HTR-8/SVneo (cell line): ENCODE measurements at places on chromosomes 12 and 14.

DNA sequence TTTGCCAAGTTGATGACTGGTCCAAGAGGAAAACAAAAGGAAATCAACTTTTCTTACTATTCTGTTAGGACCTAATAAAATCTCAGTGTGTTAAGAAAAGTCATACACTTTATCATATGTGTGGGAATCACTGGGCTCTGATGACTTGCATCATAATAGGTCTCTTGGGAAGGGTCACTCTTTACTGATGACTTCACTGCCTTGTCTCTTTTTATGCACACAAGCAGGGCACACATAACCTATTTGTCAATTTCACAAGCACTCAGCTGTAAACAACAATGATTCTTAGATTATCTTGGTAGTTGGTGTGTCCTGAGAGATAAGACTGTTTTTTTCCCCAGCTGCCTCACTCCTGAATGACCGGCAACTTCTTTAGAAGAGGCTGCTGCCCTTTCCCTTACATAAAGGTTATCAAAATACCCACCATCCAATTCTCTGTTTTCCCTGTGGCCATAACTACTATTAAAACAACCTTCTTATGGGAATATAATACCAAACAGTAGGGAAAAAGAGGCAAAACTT lies 50.9 kb upstream of the INSM2 start:
- no peak for DNase-seq

DNA sequence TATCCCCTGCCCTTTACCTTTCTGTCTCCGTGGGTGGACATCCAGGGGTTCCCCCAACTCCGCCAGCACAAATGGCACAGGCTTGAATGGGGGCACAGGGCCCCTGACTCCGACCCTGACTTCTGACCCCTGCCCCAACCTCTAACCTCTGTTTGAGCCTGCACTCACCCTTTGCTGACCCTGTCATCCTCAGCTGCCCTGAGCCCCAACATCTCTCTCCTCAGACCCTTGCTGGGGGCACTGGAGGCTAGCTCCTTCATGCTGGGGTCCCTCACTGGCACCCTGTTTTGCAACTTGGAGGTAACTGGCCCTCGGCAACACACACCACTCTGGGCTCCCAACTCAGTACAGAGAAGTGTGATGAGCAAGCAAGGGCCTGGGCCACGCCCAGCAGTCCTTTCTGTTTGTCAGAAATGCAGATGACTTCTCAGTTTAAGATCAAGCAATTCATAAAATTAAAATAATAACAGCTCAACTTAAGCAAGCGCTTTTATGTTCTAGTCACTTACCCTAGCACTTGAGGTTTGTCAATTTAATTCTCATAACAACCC lies 2.1 kb downstream of the IFI27 start:
- no peak for DNase-seq

DNA sequence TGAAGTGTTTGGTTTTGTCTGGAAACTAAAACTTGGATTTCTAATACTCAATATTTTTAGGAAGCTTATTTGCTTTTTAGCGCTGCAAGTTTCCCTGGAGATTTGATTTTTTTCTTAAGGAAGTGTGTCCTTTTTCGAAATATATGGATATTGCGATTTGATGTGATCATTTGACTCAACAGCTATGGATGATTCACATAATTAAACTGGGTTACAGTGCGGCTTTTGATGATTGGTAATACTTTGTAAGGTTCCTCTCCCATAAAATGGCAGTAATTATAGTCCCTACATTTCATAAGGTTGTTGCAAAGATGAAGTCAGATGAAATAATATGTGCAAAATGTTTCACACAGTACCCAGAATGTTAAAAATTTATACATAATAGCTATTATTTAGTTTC lies 13.1 kb downstream of the LDHB start:
- no peak for DNase-seq

DNA sequence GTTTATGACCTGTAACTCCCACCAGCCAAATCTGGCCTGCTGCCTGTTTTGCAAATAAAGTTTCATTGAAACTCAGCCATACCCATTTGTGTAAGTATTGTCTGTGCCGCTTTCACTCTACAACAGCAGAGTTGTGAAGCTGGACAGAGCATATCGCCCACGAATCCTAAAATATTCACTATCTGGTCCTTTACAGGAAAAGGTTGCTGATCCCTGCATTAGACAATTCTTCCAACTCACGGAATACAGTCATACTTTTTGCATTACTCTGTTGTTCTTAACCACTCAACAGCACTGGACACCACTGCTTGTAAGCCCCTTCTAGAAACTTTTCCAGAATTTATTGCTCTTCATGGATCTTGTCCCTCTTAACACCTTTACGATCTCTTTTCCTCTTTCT lies 435.4 kb downstream of the EGLN3 start:
- DNase-seq, result no peak

DNA sequence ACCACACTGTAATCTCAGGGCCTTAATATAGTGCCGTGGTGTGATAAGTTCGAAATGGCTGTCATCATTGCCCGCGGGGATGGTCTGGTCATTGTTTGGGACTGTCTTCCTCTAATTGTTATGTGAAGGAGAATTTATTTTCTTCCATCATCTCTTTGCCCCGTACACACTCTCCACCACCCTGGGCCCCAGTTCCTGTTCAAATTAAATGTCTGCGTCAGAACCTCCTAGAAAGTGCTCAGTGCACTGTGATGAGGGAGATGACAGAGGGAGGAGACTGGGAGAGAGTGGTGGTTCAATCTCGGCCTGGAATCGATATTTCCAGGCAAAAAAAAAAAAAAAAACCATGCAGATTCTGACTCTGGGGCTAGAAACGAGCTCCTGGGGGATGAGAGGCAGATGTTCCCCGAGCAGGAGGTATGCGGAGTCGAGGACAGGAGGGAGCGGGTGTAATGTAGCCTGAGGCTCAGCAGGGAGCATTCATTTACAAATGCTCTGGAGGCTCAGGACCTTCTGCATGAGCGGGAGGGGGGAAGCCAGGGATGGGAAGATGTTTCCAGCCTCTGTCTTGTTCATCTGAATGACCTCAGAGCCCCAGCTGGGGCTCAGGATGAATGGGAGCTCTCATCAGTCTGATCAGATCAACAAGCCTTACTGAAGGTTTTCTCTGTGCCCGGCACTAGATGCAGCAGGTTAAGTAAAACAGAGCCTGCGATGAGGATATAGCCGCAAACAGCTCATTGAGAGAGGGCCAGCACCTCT lies 219.5 kb downstream of the TBX5 start:
- DNase-seq, result no peak

DNA sequence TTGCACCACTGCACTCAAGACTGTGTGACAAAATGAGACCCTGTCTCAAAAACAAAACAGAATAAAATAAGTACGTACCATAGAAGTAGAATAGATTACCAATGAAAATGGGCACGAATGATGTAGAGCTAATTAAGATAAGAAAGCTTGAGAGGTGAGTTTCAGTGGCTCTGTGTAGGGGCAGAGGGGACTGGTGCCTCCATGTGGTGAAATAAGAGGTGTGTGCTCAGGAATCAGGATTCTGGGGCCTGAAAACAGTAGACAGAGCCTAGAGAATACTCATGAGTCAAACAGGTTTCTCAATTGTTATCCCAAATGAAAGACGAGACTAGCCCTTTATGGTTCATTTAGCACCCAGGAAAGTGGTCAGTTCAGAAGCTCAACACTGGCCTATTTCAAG lies 1145.1 kb downstream of the FLRT2 start:
- no peak for DNase-seq

DNA sequence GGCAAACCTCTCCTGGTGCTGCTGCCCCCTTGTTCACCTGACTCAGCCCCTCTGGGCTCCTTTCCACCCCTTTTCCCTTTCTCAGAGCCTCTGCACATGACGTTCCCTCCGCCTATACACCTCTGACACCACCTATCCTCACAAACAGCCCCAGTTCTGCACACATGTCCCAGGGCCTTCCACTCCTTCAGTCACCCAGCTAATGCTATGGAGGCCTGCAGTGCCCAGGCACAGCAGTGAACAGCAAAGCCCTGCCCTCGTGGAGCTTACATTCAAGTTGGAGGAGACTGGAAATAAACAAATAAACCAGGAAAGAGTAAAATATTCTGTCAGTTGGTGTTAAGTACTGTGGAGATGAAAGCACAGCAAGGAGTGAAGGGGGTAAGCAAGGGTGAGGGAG lies 38.5 kb upstream of the MDM1 start:
- DNase-seq, result no peak

- DNase-seq, result no peak
These were observed 14.5 kb downstream of the RNASE3 start for GRCh38 chr14:20905676-20906075.

- DNase-seq, result no peak
These were observed 270.4 kb upstream of the RTL1 start for GRCh38 chr14:101173698-101174521.

GRCh38 chr14:35046751-35047536 lies 872 bp downstream of the FAM177A1 start:
- no peak for DNase-seq

GRCh38 chr14:39890026-39890425 lies 457.8 kb upstream of the FBXO33 start:
- no peak for DNase-seq

GRCh38 chr14:51605575-51605974 lies 46.1 kb upstream of the FRMD6 start:
- no peak for DNase-seq

GRCh38 chr14:100466111-100466856 lies 120.9 kb downstream of the BEGAIN start:
- no peak for DNase-seq
